Activated effector memory CD4-positive, alpha-beta T cell treated with Interleukin-2 at 50 U/mL for 16 hours (primary cell): ENCODE measurements at places on chromosomes 1 and 21.

DNA sequence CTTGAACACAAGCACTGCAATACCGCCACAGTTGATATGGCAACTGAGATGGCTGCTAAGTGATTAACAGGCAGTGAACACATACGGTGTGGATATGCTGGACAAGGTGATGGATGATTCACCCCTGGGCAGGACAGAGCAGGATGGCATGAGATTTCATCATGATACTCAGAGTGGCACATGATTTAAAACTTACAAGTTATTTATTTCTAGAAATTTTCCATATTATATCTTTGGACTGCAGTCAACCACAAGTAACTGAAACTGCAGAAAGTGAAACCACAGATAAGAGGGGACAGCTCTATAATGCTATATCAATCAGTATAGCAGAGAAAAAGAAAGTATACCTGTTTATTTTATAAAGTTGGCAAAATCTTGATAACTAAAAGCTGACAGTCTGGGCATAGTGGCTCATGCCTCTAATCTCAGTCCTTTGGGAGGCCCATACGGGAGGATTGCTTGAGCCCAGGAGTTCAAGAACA is 47.9 kb downstream of the PHACTR4 start:
- no peak for DNase-seq

DNA sequence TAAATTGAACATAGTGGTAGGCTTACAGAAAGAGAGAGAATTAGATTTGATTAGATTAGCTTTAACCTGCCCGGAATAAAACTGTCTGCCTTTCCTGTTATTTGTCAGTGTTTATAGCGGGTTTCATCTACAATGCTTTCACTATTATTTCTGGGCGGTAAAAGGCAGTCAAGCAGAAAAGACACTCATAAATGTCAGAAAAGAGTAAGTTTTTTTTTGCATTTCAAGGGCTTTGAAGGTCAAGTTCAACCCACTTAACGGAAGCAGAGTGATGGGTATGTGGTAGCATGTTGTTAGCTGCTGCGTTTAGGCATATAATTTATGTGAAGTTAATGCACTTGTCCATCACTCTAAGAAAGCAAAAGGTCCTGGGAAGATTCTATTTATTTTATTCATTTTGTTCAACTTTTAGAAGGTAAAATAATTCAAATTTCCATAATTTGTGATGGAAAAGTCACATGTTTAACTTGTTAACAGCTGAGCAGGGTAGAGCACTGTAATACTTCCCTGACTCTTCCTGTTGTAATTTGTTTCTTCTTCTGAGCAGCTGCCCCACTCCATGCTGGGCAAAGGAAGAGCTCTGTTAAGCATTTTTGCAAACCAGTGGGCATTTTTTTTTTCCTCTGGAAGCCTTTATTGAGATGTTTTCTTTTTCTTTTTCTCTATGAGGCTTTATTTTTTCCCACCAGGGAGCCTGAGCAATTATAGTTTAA is 220.1 kb downstream of the ST6GALNAC3 start:
- DNase-seq, result no peak

GRCh38 chr1:180183426-180183825 is 28.8 kb downstream of the QSOX1 start:
- no peak for DNase-seq

GRCh38 chr1:27569506-27570291 is 34.2 kb downstream of the AHDC1 start:
- no peak for DNase-seq

DNA sequence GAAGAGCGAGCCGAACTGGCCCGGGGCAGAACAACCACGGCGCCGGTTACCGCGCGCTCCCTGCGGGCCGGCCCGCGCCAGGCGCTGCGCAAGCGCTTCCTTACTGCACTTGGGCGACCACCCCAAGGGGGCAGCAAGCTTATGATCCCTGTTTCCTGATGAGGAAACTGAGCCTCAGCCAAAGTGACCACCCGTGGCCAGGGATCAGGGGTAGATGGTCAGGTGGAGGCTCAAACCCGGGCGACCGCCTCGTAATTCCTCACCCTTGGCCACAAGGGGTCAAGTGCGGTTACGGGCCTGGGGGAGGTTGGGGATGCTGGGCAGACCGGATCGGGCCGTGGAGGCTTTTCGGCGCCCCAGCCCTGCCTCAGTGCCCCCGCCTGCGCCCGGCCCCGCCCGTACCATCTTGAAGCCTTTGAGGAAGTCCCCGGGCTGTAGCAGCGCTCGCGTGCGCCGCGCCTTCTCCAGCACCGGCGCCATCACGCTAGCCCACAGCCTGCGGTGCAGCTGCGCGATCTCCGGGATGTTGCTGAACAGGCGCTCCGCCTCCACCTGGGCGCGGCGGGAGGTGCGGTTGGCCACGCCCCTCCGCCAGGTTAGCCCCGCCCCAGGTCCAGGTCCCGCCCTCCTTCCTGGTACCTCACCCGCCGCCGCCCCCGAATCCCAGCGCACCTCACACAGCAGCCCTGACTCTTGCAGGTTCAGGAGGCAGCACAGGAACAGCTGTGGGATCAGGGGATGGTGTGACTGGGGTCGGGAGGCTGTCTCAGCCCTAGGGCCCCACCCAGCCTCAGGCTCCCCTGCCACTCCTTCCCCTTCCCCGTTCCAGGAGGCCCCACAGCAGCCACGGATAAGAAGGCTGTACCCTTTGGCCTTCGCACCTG is 5.4 kb upstream of the TNFRSF25 start:
- DNase-seq, result no peak

GRCh38 chr1:43354936-43355335 is 3.8 kb upstream of the CDC20 start:
- DNase-seq, result no peak
